ENCODE measurements at places on chromosomes 1 and 21.

DNA sequence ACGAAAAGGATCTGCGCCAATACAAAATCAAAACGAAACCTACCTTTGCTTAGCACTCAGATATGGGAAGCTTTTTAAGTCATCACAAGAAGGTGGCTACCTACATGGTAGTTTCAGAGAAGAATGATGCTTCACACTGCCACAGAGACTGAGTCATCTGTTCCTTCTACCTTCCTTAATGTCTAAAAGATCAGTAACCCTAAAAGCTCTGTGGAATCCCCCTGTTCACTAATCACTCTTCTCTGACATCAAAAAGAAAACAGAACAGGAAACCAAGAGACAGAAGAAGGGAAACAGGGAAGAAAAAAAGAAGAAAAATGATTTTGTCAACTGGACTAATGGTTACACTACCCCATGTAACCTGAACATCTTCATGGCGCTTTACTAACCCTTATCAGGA, 177.2 kb downstream of the SMYD3 start:
- no peak for DNase-seq

- no peak for DNase-seq
Observed at GRCh38 chr21:41851090-41851790, 27.9 kb downstream of the PRDM15 start.

DNA sequence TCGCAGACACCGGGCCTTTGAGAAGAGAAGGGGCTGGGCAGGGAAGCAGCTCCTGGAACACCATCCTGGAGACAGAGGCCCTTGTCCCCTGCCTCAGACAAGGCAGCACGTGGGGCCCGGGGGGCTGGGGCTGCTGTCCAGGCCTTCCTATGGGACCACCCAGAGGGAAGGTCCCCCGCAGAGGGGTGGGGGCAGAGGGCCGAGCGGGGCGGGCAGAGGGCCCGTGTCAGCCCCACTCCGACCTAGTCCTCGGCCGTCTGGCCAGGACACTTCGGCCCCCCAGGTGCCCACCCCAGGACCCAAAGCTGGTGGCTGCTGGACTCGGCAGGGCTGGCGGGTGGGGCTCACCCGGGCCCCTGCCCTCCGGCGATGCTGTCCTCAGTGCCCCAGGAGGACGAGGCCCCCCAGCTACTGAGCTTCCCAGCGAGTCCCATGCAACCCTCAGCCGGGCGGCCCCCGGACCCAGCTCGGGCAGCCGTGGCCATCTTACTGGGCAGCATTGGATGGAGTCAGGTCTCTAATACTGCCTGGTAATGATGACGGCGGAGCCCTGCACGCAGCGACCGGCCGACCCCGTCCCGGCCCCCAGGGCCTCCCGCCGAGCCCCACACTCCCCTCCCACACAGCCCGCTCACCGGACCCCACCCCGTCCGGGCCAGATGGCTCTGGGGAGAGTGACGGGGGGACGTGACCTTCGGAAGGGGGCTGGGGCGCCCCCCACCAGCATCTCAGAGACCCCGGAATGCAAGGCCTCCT, 6.9 kb upstream of the TTLL10 start:
- no peak for DNase-seq

GRCh38 chr1:46539972-46540371, 11.5 kb downstream of the KNCN start:
- DNase-seq: no peak

DNA sequence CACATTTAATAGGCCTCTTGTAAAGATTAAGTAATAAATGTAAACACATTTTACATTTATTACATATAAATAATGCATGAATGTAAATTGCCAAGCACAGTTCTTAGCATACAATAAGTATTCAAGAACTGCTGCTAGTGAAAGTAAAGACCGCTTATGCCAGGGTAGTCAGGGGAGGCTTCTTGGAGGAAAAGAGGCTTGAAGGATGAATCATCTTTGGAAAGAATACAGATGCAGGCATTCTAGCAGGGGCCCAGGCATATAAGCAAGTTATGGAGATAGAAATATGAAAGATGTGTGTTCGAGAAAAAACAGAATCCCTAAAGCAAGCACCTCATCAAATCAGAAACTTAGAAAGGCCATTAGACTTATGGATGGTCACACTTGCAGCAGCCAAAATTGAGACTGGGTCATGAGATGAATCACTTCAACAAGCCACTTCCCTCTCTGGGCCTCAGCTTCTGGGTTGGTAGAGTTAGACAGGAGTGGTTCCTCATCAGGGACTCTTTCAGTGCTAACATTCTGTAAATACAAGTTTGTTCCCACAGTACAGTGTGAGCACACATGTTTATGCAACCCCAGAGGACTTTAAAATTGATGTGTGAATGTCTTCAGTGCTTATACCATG, 79.8 kb upstream of the ROR1 start:
- DNase-seq: no peak

DNA sequence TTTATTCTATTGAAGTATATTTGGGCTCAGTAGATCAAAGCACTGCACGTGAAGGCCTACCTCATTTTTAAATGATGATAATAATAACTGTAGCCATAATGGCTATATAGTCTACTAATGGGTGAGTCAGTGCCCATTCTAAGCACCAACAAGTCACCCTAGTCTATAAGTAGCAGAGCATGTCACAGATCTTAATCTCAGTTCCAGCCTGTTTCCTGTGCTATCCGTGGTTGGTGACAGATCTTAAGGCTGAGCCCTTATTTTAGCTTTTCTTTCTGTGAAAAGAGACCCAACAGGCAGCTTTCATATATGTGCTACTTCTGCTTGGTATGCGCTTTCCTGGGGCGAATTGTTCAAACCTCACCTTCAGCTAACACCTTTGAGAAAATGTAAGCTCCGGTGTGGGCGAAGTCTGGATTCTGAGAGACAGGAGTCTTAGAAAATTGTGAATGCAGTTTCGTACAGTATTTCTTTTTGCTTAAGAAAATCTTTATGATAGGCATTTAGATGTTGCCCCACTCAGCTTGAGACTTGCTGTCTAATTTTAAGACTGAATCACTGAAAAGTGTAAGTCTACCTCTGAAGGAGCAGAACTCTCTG, 59.6 kb downstream of the FMN2 start:
- DNase-seq: no peak

DNA sequence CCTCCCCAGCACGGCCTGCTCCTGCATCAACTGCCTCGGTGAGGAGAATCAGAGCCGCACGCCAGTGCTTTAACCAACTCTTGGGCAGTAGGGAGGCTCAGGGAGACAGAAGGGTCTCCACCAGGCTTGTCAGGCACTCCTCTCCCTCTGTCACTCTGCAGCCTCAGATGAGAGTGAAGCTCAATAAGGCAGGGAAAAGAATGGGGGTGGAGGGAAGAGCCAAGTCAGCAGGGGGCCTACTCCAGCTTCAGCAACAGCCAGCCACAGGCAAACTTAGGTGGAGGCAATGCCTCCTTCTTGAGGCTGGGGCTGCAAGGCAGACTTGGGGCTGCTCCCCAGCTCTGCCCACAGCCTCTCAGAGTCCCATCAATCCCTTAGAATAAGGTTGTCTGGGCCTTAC, 51.8 kb upstream of the A3GALT2 start:
- DNase-seq: no peak

DNA sequence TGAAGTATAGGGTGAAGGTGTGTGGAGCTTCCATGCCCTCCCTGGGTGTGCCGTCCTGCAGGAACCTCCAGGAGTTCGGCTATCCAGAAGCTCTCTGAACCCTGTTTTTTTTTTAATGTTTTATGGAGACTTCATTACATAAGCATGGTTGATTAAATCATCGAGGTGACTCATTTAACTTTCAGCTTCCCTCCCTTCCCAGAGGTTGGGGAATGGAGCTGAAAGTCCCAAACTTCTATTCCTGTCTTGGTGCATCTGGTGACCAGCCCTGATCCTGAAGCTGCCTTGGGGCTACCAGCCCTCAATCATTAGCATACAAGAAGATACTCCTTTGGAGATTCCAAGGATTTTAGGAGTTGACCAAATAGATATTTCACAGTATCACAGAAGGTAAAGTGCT, 9.5 kb downstream of the RRP15 start:
- no peak for DNase-seq

DNA sequence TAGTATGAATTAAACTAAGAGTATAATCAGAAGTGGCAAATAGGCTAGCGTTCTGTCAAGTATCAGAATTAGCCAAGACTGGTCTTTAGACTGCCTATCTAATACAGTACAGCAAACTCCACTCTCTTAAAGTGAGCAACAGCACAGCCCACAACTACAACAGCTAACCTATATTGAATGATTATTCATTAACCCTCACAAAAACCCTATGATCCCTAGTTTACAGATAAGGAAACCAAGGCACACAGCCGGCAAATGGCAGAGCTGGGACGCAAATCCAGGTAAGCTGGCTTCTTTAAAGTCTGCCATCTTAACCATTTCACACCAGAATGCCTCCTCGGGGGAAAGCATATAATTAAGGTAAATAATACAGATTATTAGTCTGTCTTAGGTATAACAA, 52.0 kb downstream of the TP53BP2 start:
- DNase-seq: no peak

GRCh38 chr1:212484701-212485570, 52.2 kb downstream of the NENF start:
- DNase-seq: no peak

DNA sequence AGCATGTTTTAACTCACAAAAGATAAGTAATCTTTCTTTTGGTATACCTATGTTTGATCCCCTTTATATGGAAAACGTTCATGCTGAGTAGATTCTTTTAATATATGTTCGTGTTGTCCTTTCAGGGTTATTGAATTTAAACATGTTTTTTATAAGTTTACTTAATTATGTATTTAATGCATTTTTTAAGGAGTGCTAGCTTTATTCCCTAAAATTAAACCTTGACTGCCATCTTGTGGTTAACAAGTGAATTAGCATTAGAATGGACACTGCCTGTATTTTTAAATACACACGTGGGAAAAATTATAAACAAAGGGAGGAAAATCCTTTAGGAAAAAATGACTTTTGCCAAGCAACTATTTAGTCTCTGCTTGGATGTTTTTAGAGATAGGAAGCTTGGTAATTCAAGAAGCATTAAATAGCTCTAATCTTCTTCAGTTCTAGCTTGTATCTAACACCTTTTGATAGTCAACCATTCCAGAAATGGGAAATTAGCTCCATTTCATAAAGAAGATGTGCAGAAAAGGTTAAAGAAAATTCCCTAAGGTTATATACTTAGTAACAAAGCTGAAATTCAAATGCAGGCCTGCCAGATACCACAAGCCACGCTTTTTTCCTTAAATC, 43.0 kb downstream of the UBE2U start:
- no peak for DNase-seq

GRCh38 chr1:98333406-98333805, 328.1 kb upstream of the SNX7 start:
- no peak for DNase-seq

DNA sequence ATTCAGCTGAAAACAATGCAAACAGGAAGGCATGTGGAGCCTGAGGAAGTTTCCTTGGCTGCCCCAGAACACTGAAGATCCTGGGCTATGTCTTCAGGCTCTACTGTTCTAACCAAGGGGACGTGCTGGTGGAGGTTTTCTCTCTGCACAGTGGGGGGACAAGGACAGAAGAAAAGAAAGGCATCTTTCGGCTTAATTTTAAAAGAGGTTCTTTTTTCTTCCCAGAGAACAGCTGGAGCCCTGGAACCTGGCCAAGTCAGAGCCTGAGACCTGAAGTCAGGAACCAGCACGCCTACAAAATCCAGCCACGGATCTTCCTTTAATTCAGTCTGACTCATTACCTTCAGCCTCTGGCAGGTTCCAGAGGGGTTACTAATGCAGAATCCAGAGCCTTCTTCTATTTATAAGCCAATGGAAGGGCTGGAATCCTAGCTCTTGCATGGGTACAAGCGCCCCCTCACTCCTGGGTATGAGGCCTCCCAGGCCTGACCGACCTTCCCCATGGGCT, 19.8 kb downstream of the CTNNBIP1 start:
- DNase-seq: no peak
